ENCODE measurements at places on chromosomes 6 and 20.

GRCh38 chr20:19047951-19048296, 164.5 kb upstream of the SLC24A3 start:
- no peak for DNase-seq

DNA sequence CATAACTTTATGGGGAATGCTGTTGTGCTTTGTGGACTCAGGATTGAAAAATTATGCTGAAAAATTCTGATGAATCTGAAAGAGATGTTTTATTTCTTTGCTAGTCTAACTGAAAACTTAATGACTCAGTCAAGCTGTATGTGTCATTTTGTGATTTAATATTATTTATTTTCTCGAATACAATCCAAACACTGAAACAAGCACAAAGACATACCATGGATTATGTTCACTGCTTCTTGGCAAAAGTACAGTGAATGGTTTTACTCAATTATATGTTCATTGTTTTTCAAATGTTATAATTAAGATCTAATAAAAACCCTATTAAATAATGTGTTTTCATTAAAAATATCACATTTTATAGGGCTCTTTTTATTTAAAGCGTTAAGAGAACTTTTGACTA, 330.6 kb upstream of the EPHA7 start:
- DNase-seq: no peak

DNA sequence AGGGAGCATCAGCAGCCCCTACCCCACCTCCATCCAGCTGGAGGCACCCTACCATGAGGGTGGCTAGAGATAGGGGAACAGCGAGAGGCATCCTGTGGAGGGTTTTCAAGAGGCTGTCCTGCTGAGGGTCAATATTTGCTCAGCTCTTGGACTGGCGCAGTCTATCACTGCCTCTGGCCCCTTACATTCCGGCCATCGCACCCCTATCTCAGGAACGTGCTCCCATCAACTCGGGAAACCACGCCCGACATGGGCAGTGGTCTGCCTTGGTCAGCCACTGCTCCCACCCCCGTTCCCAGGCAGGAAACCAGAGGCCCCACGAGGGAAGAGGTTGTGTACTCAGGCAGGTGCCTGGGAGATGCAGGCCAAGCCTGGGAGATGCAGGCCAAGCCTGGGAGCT, 57.9 kb downstream of the VEGFA start:
- no peak for DNase-seq

- peak; percentile 30 for DNase-seq
These were observed 119.0 kb upstream of the ZNF184 start for GRCh38 chr6:27591699-27592480.

- no peak for DNase-seq
These were observed 333.3 kb downstream of the HACE1 start for GRCh38 chr6:104526376-104526775.

DNA sequence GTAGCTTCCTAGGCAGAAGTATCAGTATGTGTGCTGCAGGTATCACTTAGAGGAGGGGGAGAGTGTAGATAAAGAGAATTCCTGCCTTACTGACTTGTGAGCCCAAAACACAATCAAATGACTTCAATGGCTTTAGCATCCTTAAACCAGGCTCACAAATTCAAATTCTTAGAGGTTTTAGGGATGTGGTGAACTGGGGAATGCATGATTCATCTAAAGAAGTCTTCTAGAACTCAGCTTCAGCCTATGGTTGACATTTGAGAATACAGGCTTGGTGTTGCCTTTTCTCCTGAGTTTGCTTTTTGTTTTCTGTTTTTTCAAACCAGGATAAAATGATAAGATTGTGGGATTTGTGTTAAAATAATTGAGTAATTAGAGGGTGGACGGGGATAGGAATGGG, 14.4 kb downstream of the SNRPC start:
- DNase-seq: peak; percentile 40

DNA sequence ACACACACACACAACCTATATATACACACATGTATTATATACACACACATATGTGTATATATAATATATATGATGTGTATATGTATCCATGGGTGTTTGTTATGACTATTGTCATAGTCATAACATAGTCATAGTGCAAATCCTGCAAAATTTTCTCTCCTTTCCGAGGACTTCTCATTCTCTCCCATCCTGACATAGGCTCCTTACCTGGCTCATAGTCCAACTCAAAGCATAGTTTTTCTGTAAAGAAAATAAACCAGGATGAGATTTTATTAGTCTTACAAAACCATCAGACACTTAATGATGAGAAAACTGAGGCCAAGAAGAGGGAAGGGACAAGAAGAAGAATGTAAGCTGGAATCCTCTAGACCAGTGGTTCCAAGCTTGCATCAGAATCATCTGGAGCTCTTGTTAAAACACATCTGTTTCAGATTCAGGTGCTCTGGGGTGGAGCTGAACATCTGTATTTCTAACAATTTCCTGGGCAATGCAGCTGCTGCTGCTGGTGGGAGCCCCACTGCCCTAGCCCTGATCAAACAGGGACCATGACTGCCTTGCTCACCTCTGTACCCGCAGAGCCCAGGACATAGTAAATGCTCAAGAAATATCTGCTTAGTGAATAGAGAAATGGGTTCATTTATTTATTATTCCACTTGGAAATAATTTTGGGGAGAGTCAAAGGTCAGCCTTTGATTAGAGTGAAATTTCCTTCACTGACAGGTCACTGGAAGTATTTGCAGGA, 5.3 kb downstream of the TRIM10 start:
- no peak for DNase-seq

GRCh38 chr6:14804785-14805210, 441.1 kb upstream of the JARID2 start:
- peak; percentile 84 for DNase-seq

DNA sequence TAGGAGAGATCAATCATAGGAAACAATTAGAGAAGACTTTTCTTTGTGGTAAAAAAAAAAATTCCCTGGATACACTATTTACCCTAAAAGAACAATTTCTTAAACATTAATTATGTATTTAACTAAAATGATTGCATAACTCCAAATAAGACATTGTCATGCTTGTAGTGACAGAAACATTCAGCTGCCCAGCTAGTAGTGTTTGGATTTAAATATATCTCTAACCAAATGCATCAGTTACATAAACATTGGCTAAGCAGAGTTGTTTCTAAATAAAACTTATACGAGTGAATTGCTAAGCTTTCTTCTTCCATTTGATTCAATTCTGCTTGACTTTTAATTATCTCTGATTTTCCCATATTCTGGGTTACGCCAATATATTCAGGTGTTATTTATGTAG, 23.7 kb downstream of the MLIP start:
- no peak for DNase-seq

- DNase-seq: no peak
These were observed 4.3 kb upstream of the DCBLD1 start for GRCh38 chr6:117477988-117478852.

DNA sequence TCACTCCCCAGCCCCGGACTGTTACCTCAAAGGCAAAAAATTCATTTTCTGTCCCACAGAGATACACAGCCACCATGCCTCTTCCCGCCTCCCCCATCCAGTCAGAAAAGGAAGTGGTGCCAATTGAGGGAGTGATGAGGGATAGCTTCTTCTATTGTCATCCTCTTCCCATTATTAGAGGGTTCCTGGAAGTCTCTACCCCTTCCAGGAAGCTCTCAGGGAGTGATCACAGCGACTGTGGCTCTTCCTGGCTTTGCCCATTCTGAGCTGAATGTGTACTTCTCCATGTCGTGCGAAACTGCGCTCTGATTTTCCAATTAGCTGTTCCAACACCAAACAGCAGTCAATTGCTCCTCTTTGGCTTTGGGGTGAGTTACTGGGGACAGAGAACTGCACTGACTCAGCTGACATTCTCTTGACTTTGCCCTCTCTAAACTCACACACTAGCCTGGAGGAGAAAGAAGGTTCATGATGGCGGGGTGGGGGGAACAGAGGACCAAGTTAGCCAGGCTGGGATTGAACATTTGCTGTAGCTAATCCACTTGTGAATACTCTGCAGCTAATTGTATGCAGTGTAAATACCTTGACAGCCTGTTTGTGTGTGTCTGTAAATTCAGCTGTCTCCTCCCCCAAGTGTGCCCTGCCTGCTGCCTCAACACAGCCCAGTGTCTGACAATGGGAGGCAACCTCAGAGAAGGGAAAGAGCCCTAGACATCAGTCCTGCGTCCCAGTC, 2.4 kb upstream of the MDGA1 start:
- no peak for DNase-seq

- DNase-seq: no peak
These were observed 30.5 kb upstream of the LYRM2 start for GRCh38 chr6:89669002-89669401.

- no peak for DNase-seq
These were observed 1686.4 kb downstream of the GRIK2 start for GRCh38 chr6:103079867-103080266.

- DNase-seq: no peak
These were observed 713 bp upstream of the RNF144B start for GRCh38 chr6:18386298-18386976.

- peak; percentile 31 for DNase-seq
These were observed 802 bp downstream of the HDAC2 start for GRCh38 chr6:113969888-113970804.

DNA sequence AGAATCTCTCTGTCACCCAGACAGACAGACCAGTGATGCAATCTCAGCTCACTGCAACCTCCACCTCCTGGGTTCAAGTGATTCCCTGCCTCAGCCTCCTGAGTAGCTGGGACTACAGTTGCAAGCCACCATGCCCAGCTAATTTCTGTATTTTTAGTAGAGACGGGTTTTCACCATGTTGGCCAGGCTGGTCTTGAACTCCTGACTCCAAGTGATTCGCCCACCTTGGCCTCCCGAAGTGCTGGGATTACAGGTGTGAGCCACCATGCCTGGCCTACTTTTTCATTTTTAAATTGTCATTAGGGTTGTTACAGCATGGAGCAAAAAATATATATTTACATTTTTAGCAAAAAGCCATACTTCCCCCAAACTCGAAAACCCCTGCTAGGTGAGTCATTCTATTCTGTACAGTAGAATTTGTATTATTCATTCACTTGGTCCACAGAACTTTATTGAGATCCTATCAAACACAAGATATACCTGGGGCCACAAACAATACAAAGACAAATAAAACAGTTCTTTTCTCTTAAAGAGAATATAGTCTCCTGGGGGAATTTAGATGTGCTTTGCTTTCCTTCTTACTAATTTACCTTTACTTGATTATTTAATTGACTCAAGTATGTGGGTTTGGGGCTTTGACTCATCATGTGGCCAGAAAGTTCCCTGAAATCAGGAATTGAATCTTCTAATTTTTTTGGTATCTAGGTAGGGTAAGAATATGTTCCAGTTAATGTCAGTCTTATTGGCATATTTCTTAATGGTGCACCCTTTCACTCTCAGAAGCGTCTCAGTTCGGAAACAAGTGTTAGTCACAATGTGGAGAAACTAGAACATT, 16.6 kb upstream of the CCND3 start:
- DNase-seq: no peak

DNA sequence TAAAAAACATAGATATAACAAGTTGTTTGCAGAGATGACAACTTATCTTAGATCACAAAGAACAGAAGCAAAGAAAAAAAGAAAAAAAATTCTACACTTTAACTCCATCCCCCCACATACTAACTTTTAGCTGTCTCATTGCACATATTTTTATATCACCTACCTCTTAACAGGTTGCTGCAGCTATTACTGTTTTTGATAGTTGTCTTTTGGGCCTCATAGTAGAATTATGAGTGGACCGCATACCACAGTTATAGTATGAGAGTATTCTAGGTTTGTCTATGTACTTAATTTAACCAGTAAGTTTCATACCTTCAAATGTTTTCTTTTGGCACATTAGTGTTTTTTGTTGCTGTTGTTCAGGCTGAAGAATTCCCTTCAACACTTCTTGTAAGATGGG, 12.3 kb downstream of the RSPH3 start:
- no peak for DNase-seq

DNA sequence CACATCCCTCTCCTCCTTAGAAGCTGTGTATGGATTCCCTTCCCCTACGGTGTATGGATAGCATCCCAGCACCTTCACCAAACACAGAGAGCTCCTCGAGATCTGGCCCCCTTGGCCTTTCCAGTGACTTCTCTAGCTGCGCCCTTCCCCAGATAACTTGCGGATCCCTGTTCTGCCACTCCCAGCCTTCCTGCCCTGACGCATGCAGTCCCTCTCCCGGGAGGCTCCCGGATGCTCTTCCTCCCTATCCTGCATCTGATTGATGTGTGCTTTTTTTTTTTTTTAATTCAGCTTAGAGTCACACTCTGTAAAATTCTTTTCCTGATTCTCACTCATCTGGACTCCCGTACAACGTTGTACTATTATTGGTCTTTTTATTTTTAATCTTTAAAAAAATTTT, 44.8 kb downstream of the GCNT2 start:
- no peak for DNase-seq

DNA sequence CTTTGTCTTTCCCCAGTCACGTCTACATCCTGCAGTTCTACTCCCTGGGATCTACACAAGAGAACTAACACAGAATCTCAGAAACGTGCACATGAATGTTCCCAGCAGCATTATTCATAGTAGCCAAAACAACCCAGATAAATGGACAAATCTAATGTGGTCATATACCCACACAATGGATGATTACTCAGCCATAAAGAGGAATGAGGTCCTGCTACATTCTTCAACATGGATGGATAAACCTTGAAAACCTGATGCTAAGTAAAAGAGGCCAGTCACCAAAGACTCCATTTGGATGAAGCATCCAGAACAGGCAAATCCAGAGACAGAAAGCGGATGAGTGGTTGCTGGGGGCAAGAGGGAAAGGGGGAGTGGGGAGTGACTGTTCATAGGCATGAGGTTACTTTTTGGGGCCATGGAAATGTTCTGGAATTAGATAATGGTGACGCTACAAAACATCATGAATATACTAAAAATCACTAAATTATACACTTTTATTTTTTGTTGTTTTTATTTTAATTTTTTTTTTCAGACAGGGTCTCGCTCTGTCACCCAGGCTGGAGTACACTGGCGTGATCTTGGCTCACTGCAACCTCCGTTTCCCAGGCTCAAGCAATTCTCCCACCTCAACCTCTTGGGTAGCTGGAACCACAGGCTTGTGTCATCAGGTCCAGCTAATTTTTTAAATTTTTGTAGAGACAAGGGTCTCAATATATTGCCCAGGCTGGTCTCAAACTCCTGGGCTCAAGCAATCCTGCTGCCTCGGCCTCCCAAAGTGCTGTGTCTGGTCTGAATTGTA, 50.8 kb upstream of the DSN1 start:
- peak; percentile 95 for DNase-seq

GRCh38 chr6:75893058-75893775, 144.2 kb downstream of the MYO6 start:
- DNase-seq: peak; percentile 76

DNA sequence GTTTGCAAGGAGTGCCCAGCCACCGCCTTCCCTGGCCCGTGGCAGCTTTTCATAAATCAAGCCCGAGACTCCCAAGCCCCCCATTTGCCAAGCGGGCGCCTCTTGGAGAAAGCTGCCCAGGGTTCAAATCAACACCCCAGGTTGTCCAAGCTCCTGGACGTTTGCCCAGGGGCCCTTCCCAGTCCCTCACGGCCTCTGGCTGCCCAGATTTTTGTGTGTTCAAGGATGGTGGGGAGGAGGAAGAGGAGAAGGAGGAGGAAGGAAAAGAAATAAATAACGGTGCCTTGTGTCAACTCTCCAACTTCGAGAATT, 20.6 kb upstream of the NFATC2 start:
- DNase-seq: no peak
